ENCODE measurements at places on chromosomes 1 and 21.

DNA sequence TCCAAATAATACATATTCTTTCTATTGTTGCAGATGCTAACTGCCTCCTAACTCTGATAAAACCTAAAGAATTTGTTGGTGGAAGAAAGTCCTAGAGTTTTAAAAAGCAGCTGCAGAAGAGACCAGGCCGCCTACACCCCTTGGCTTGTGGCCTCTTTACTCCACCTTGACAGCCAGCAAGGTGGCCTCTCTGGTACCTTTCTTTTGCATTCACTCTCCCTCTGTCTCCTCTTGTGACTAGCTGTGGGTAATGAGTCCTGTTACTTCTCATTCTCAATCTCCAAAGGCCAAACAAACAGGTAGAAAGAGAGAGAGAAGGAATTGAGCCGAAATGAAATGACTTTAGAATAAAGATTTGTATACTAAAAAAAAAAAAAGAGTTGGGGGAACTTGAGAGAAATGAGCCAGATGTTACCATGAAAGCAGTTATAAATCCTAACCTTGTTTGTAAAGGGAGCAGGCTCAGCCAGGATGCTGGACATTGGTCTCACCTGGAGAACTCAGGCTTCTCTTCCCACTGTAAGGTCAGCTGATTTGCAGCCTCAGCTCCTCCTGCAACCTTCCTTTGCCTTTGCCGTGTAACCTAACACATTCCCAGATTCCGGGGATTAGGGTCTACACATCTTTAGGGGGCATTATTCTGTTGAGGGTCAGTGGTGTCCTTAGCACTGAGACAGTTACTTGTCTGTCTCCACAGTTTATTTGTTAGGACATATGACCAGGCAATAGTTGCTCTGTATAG lies 164.1 kb upstream of the IRF2BP2 start:
- no peak for DNase-seq
- H3K4me3 ChIP-seq = no peak overlapping the region
- peaks cover 28% of the 10 kb centered on the region for H3K27me3 ChIP-seq
- H3K4me1 ChIP-seq = peaks cover 30% of the 10 kb centered on the region
- no peaks in the 10 kb centered on the region for H3K36me3 ChIP-seq
- no peak overlapping the region for H3K27ac ChIP-seq

DNA sequence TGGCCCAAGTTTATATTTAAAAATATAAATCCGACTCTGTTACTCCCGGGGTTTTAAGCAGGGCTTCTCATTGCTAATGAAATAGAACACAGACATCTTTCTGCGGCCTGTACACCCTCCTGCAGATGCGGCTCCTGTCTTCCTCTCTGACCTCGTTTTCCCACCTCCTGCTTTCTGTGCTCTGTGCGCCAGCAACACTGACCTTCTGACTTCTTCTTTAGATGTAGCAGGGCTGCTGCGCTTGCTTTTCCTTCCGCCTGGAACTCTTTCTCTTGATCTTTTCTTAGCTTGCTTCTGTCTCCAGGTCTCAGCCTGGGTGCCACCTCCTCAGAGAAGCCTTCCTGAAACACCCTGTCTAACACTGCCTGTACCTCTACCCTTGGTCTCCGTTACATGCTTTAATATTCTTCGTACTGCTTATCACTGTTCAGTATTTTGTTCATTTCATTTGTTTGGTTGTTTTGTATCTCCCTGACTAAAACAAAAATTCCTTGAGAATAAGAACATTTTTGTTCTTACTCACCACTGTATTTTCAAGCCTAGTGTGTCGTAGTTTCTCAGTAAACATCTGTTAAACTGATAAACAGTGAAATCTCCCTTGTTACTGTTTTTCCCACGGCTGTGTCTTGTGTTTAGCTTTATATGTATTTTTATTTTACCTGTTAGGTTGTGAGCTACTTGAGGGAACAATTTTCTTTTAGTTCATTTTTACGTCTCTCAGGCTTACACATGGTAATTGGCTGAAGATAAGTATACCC lies 79.0 kb downstream of the ST3GAL3 start:
- H3K4me3 ChIP-seq = no peak overlapping the region
- no peaks in the 10 kb centered on the region for H3K36me3 ChIP-seq
- no peak for DNase-seq

GRCh38 chr1:31064111-31064717 lies 1.3 kb downstream of the PUM1 start:
- peaks cover 15% of the 10 kb centered on the region for H3K4me1 ChIP-seq
- peaks cover 33% of the 10 kb centered on the region for H3K36me3 ChIP-seq
- H3K27ac ChIP-seq = peak overlapping the region; percentile 99
- H3K27me3 ChIP-seq = no peaks in the 10 kb centered on the region
- H3K4me3 ChIP-seq = peak overlapping the region; percentile 89
- no peak for DNase-seq

DNA sequence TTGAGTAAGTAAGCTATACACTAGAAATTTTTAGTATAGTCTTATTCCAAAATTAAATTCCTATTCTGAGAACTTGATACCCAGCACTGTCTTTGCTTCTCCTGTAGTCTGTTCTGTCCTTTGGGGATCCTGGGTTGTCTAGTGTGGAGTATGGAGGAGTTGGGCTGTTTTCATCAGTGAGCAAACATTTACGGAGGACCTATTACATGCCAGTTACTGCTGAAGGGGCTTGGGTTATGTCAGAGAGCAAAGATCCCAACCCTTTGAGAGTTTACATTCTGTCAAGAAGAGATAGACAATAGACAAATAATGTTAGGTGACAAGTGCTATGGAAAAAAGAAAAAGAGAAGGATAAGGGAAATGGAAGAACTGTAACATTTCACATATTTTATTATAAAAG lies 9.0 kb downstream of the TRAPPC10 start:
- H3K36me3 ChIP-seq = peaks cover 10% of the 10 kb centered on the region
- H3K27ac ChIP-seq = peak overlapping the region; percentile 58
- DNase-seq = no peak
- H3K4me3 ChIP-seq = no peak overlapping the region
- peaks cover 64% of the 10 kb centered on the region for H3K4me1 ChIP-seq

DNA sequence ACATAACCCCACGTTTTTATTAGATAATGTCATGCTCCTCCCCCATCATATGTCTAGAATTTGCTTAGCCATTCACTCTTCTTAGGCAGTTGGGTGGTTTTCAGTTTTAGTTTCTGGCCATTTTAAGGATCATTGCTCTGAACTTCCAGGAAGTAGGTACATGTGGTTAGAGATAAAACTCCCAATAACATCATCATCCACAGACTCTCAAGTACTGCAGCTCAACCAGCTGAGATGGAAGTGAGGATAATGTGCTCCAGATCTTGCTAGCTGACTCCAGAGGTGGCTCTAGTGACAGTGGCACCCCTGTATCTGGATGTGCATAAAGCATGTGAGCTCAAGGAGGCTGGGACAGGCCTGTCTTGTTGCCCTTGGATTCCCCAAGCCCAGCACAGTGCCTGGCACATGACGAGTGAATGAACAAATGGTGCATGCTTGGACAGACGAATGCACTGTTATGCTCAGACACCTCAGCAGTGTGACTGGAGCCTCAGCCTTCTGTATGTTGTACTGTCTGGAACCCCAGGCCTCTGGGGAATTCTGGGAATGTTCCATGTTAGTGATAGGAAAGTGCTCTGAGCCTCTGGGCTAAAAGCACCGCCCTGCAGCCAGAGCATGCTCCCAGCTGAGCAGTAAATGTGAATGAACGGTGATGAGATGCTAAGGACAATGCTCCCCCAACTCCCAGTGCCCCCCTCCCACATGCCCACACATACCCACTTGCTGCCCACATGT lies 16.4 kb upstream of the KCNN3 start:
- peak overlapping the region; percentile 21 for H3K27ac ChIP-seq
- H3K36me3 ChIP-seq = no peaks in the 10 kb centered on the region
- no peak for DNase-seq
- no peaks in the 10 kb centered on the region for H3K27me3 ChIP-seq
- no peak overlapping the region for H3K4me3 ChIP-seq

DNA sequence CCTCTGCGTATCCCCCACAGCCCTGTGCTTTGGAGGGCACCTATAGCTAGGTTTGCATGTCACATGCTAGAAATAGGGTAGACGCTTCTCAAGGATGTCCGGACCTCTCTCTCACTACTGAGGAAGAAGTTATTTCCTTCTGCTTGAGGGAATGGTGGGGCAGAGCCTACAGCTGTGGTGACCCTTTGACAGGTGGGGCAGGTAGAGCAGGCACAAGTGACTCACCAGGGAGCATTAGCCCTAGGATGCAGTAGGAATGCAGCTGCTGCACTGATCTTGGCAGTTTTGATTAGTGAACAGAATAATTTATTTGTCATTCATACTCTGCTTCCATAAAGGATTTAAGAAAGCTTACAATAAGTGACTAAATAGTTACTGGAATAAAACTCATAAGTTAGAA lies 129.6 kb upstream of the HOOK1 start:
- no peak overlapping the region for H3K27ac ChIP-seq
- no peaks in the 10 kb centered on the region for H3K36me3 ChIP-seq
- H3K4me3 ChIP-seq = no peak overlapping the region
- no peak for DNase-seq

DNA sequence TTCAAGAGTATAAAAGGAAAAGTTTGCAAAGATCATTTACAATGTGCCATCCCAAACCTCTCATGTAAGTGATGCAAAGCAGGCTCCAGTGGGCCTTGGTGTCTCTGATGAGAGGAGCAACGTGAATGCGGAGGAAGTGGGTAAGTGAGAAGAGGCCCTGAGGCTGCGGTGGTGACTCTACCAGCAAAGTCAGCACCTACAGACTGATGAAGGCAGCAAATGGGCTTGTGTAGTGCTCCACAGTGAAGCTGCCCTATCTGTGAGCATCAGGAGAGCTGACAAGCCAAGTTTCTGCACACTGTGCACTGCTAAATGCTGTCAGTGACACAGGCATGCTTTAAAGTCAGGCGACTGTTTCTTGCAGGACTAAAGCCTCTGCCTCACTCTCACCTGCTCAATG lies 15.6 kb upstream of the RAP1A start:
- no peak for DNase-seq
- peaks cover 4% of the 10 kb centered on the region for H3K4me1 ChIP-seq
- no peak overlapping the region for H3K27ac ChIP-seq
- no peaks in the 10 kb centered on the region for H3K27me3 ChIP-seq
- H3K4me3 ChIP-seq = no peak overlapping the region
